Cardiac septum (tissue), 1 donor: ENCODE measurements at places on chromosomes 5 and 9. TPM values are rescaled to one million over a fixed set of nuclear protein-coding genes. Genes with fewer than 3 reads are reported as not detected.

DNA sequence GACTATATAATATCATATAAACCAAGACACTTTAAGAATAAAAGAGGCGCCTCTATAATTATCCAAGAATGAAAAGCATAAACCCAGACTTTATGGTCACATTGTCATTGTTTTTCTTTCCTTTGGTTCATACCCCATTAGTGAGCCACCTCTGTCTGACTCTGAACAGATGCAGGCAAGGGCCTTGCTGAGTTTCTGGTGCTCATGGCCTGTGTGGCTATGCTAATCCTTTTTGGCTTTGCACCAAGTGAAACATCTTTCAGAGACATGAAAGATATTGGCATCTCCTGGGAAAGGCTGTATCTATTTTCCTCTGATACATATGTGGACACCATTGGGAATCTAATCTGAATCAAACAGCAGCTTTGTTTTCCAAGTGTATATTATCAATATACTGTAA is 222.5 kb downstream of the CHSY3 start:
- no peak for DNase-seq

GRCh38 chr5:158344376-158344775 is 485.4 kb upstream of the CLINT1 start:
- DNase-seq, result no peak

DNA sequence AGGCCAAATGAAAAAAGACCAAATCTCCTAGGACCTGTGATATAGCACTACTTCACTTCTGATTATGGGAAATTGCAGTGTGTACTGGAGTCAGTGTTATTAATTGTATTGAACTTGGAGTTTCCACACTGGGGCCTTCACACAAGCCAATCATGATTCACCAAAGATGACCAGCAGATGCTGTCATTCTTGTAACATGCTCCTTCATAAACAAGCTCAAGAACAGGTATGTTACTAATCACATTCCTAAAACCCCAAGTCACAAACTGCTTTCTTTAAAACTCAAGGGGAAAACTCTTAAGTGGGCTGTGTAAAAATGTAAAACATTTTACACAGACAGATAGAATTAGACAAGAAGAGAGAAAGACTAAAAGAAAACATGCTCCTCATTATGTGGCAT is 5.6 kb downstream of the KLHL3 start:
- DNase-seq, result no peak

Gene TAF11L5
- total RNA-seq, result not detected

Gene PCDHA10
- total RNA-seq, result 0.30 TPM

DNA sequence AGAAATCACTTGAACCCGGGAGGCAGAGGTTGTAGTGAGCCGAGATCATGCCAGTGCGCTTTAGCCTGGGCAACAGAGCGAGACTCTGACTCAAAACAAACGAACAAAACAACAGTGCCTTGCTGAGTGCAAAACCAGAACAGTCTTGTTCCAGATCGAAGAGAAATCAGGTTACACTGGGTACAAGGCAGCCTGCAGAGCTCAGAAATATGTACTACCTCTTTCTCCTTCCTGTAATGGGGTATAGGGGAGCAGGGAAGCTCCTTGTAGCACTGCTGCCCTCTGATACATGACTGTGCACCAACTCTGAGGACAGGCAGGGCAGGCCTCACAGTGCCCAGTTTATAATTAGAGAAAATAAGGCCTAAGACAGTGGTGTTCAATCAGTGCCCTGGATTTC is 24.7 kb downstream of the TBC1D2 start:
- no peak for DNase-seq

Gene SLC6A18
- not detected for total RNA-seq

GRCh38 chr9:81621118-81621517 is 68.2 kb downstream of the TLE1 start:
- no peak for DNase-seq

DNA sequence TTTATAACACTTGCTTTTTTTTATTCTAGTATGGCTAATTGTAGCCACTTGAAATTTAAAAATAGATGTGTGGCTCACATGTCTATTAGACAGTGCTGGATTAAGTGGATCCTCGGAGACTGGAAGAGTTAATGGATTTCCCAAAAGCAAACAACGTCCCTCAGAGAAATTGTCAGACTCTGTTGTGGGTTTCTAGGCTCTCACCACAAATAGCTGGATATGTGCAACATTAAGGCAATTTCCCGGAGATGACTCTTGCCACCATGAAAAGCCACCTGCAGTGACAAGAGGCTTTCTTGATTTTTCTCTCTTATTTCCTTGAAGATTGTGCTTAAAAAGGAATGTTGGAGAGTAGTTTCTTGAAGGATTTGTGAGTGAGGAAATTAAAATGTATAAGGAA is 43.2 kb downstream of the TMEM167A start:
- DNase-seq, result no peak

Gene MARVELD2
- 0.62 TPM for total RNA-seq

GRCh38 chr5:7671381-7671993 is 179.4 kb downstream of the CFAP90 start:
- no peak for DNase-seq

Gene ELAVL2
- 0.32 TPM for total RNA-seq

Gene GAPVD1
- 31.1 TPM for total RNA-seq

DNA sequence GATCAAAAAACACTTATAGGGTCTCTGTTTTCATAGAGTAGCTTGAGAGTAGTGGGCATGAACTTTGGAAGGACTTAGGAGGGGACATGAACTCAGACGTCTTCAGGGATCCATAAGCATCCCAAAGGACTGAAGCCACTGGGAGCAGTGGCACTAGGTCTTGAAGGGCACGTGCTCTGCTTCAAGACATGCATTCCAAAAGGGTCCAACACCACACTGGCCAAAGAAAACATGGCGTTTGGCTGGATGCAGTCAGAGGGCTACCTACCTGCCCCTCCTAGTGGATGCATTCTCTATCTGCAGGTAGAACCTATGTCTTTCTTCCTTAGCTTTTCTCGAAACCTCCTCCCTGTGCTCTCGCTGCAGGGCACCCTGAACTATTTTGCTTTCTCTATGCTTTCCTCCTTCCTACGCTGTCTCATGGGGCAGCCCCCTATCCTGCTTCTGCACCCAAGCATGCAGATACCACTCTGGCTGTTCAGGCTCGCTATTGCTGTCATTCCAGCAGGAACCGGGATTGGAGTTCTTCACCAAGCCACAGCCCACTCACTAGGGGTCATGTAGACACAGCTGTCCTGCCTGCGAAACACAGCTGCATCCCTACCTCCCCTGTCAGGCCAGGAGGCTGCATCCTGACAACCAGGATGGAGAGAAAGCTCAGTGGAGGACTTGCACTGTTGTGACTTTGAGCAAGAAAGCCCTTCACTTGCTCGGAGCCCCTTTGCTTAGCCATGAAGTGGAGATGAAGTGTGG is 11.9 kb downstream of the FAM240B start:
- DNase-seq, result no peak

- DNase-seq, result no peak
Observed at GRCh38 chr9:124256517-124257069, 1.2 kb upstream of the NEK6 start.

DNA sequence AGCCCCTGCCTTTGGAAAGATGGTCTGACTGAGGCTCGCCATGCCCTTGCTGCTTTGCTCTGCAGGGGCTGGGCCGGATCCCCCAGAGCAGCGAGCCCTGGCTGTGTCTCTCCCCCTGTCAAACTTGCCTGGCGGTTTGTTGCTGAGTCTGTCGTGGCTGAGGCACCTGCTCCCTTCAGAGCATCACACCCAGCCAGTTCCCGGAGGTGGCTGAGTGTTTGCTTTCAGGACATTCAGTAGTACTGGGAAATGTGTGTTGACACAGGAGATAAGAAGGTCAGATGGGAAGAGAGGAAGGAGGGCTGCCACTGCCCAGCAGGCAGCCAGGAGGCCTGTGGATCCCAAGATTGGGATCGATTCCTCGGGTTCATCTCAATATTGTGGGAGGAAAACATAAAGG is 62.9 kb downstream of the GADD45G start:
- no peak for DNase-seq

DNA sequence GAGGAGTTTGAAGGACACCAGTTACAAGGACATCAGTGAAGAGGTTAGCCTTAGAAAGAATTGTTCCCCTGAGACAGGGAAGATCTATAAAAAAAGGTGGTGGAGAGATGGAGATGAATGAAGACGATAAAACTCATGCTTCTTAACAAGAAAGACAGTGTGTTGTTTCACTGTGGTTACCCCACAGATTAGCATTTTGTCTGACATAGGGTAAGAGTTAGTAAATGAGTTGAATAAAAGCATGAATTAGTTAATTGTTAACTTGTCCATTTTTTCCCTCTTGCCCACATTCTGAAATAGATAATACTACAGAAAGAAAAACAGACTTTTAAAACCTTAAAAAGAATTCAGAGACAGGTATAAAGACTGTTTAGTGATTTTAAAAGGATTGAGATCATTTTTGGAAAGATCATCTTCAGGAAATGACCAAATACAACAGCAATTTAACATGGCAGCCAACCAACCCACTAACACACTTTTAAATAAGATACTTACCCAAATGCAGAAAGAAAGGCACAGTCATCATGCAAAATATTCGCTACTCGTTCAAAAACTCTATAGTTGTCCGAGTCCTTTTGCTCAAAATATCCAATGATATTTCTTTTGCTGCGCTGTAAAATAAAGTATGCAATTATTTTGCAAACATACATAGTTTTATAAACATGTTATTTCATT is 78.5 kb downstream of the ERP44 start:
- no peak for DNase-seq

Gene PCSK5
- total RNA-seq, result 6.2 TPM

DNA sequence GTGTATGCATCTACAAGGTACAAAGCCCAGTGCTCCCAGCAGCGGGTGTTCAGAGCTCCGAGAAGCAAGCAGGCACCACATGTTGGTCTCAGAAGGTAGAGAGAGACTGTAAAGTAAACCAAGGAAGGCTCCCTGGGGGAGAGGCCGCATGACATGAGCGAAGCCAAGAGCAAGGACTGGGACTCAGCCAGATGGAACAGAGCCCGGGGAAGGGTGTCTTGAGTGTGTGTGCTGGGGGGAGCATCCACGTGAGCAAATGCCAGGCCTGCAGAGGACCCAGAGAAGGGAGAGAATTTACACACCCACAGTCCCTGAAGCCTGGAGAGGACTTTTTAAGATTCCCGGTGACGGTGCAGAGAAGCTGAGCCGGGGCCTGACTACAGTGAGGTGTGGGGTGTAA is 15.2 kb upstream of the KCNIP1 start:
- no peak for DNase-seq

- DNase-seq, result no peak
Observed at GRCh38 chr5:66413931-66414330, 182.3 kb upstream of the MAST4 start.

Gene RETREG1
- total RNA-seq, result 105 TPM

DNA sequence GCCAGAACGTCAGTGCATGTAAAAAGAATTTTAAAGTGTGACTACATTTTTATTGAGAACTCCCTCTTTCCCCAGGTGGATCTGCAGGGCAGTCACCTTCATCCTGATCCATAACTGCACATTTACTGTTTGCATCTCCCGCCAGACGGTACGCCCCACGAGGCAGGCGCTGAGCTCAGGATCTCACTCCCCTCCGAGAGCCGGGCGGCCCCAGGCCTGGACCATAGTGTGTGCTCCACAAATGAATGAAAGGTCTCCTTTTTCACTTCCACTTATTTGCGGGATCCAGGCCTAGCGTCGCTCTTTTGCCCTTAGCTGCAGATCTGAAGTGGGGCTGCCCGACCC is 378 bp downstream of the DROSHA start:
- DNase-seq, result no peak

GRCh38 chr5:963673-964531 is 44.7 kb upstream of the NKD2 start:
- DNase-seq, result peak; percentile 74

Gene HTR1A
- total RNA-seq, result not detected

Gene KIF3A
- 10.9 TPM for total RNA-seq

DNA sequence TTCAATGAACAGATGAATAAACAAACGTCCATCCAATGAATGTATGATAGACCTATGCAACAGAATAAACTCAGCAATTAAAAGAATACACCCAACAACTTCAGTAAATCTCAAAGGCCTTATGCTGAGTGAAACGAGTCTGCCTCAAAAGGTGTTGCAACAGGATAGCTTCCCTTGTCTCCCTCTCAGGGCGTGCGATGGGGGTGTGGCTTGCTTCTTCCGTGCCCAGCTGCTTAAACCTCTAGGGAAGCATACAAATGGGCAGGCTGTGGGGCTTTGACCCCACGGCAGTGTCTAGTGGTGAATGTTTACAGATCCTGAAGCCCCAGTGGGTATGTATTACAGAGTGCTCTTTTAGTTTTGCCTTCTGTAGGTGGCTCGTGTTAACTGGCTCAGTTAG is 87.0 kb upstream of the CCL21 start:
- DNase-seq, result no peak

GRCh38 chr5:159332800-159333544 is 2.7 kb upstream of the IL12B start:
- DNase-seq, result no peak

GRCh38 chr5:138790684-138791083 is 37.5 kb downstream of the CTNNA1 start:
- DNase-seq, result no peak

DNA sequence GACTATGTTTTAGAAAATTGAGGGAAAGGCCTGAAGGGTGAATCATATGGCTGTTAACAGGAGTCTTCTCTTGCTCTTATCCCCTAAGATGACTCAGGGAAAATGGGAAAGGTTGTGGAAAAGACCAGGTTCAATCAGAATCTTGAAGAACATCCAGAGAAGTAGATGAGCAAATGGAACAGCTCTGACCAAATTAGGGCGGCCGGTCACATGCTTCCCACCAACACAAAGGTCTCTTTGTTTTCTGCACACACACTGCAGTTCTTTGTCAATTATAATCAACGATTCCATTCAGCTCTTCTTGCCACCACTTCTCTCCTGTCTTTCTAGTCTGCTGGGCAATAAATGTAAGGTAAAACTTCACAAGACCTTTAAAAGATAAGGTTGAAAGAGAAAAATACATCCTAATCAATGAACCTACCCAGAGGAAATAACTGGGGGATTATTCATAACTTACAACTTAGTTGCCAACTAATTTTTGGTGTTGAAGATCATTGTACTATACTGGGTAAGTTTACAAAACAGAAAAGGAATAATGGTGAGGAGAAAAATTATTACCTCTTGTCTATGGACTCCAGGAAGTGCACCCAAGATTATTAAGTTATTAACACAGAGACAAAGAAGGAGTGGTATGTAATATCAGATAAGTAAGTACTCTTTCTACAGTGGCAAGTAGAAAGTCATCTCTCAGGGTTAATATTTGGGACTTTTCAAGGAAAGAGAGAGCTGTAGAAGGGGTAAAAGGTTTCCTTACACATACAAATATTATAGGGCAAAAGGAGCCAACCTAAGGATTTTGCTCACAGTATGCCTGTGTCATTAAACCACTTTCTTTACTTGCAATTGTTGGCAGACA is 441.9 kb upstream of the PIK3R1 start:
- DNase-seq, result no peak

DNA sequence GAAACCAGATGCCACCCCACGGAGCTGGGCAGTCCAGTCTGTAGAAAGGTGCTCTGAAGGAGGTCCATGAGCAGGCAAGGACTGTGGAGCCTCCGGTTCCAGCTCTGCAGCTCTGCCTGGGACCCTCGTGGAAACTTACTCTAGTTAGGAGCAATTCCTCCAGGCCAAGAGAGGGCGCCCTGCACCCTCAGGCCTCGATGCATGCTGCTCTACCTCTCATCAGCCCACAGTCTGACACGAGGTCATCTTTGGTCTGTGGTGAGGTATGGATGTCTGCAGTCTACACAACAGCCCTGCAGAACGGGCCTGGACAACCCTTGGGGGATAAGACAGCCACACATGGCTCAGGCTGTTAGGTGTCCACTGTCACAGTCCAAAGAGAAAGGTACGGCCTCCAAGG is 50.6 kb upstream of the UBTD2 start:
- no peak for DNase-seq

- no peak for DNase-seq
Observed at GRCh38 chr9:26685818-26686217, 206.8 kb downstream of the CAAP1 start.

Gene GNE
- total RNA-seq, result 13.5 TPM

- no peak for DNase-seq
Observed at GRCh38 chr5:80231243-80231642, 24.6 kb downstream of the SERINC5 start.
